PC-9 (cell line): ENCODE measurements at places on chromosomes 5 and 9. TPM values are rescaled to one million over a fixed set of nuclear protein-coding genes. Genes with fewer than 3 reads are reported as not detected.

Gene THBS4
- 6.6 and 8.1 TPM in 2 replicates for total RNA-seq

GRCh38 chr9:124254261-124254682 is 3.5 kb upstream of the NEK6 start:
- H3K36me3 ChIP-seq = no peaks in the 10 kb centered on the region

GRCh38 chr9:89794918-89795317 is 190.1 kb downstream of the GADD45G start:
- H3K27me3 ChIP-seq = peaks cover 91% of the 10 kb centered on the region
- DNase-seq = no peak
- no peak overlapping the region for H3K4me3 ChIP-seq
- no peak overlapping the region for H3K27ac ChIP-seq
- H3K36me3 ChIP-seq = no peaks in the 10 kb centered on the region

DNA sequence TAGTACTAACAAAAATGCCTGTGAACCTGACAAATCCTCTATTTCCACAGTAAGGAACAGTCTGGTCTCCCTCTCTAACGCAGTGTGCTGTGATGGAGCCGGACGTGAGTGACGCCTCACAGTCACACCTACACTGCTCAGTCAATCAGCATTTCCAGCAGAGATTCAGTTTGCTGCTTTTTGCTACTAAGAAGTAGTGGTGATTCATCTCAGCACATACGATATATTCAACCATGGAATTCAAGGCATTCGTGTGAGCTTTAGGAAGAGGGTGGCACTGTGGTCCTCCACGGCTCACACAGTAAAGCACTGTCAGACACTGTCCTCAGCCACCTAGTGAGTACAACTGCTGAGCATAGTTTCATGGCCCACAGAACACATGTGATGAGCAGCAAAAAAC is 70.9 kb downstream of the SETX start:
- no peak overlapping the region for H3K27ac ChIP-seq
- peaks cover 17% of the 10 kb centered on the region; the same call in 1 of the 2 replicates for H3K36me3 ChIP-seq
- H3K27me3 ChIP-seq = no peaks in the 10 kb centered on the region
- no peak overlapping the region for H3K4me3 ChIP-seq
- no peak for DNase-seq

- no peaks in the 10 kb centered on the region for H3K36me3 ChIP-seq
- H3K4me1 ChIP-seq = peaks cover 9% of the 10 kb centered on the region
- H3K27me3 ChIP-seq = no peaks in the 10 kb centered on the region
- H3K4me3 ChIP-seq = no peak overlapping the region
- no peak for DNase-seq
These were observed 39.3 kb upstream of the ORM1 start for GRCh38 chr9:114283551-114284111.

DNA sequence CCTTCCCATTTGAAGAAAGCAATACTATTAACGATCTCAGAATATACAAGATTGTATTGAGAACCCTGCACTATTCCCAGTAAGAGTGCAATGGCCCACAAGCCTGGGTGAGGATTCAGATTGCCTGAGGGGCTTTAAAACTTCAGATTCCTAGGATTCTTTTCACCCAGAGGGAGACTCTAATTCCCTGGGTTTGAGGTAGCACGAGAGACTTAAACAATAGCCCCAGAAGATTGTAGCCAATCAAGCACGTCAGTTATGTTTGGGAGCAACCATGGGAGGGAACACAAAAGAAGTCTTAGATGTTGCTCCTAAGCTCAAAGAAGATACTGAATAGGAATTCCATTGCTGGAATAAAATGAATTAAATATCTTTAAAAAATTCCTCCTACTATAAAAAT is 17.9 kb downstream of the MRPS27 start:
- DNase-seq = no peak
- H3K4me1 ChIP-seq = peaks cover 8% of the 10 kb centered on the region
- no peak overlapping the region for H3K4me3 ChIP-seq
- H3K36me3 ChIP-seq = 0 out of 2 replicates have a peak, but pooled peaks cover 5% of the 10 kb centered on the region
- H3K27ac ChIP-seq = no peak overlapping the region
- no peaks in the 10 kb centered on the region for H3K27me3 ChIP-seq

- no peaks in the 10 kb centered on the region for H3K36me3 ChIP-seq
- no peak overlapping the region for H3K27ac ChIP-seq
- H3K4me3 ChIP-seq = no peak overlapping the region
- H3K27me3 ChIP-seq = no peaks in the 10 kb centered on the region
- DNase-seq = no peak
- H3K4me1 ChIP-seq = no peaks in the 10 kb centered on the region
These were observed 73.9 kb downstream of the ATG10 start for GRCh38 chr5:82045554-82046275.

GRCh38 chr9:29290516-29290915 is 1717.2 kb upstream of the C9orf72 start:
- no peaks in the 10 kb centered on the region for H3K27me3 ChIP-seq
- no peaks in the 10 kb centered on the region for H3K4me1 ChIP-seq
- no peak overlapping the region for H3K27ac ChIP-seq
- H3K4me3 ChIP-seq = no peak overlapping the region
- DNase-seq = no peak
